ENCODE measurements at places on chromosomes 11 and 22. TPM values are rescaled to one million over a fixed set of nuclear protein-coding genes. Genes with fewer than 3 reads are reported as not detected.

The DCHS1 gene
- total RNA-seq = 10.8 TPM

The OSBPL5 gene
- total RNA-seq = 64.2 TPM

The MUC5AC gene
- total RNA-seq = not detected

The MRGPRX4 gene
- not detected for total RNA-seq

The OR52N4 gene
- total RNA-seq = not detected

The KCTD14 gene
- 2.2 TPM for total RNA-seq

The SCGB1D2 gene
- total RNA-seq = not detected

The CDON gene
- 20.2 TPM for total RNA-seq

The MS4A1 gene
- not detected for total RNA-seq

The ZNF214 gene
- total RNA-seq = 1.3 TPM

The GGTLC2 gene
- total RNA-seq = not detected

The UBE4A gene
- 45.4 TPM for total RNA-seq

The SNX32 gene
- total RNA-seq = not detected

The TMEM191B gene
- not detected for total RNA-seq

The ZNF408 gene
- 4.1 TPM for total RNA-seq

The LDHAL6A gene
- total RNA-seq = not detected
